ENCODE measurements at places on chromosomes 5 and 9.

DNA sequence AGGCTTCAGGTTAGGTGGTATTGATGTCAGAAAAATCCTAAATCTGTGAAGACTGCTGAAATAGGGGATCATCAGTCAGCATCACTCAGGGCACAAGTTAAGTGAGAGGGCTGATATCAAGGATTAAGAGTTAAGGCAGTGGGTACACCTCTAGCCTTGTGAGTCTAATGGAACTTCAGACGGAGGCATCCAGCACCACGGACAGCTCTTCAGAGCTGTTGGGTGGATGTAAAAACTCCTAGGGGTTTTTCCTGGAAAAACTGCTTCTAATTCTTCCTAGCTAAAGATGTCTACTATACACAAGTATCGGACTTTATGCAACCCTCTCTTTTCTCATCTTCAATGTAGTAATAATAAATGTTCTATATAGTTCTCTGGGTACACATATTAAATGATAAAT is 165.9 kb downstream of the SH3GL2 start:
- DNase-seq, result no peak

GRCh38 chr5:172683645-172684471 is 42.8 kb downstream of the NEURL1B start:
- DNase-seq, result no peak

GRCh38 chr5:96476654-96477053 is 43.6 kb upstream of the PCSK1 start:
- no peak for DNase-seq

GRCh38 chr5:87361031-87361445 is 51.7 kb downstream of the CCNH start:
- no peak for DNase-seq

- no peak for DNase-seq
Measured at GRCh38 chr9:114668146-114668545, 10.5 kb upstream of the TEX53 start.

DNA sequence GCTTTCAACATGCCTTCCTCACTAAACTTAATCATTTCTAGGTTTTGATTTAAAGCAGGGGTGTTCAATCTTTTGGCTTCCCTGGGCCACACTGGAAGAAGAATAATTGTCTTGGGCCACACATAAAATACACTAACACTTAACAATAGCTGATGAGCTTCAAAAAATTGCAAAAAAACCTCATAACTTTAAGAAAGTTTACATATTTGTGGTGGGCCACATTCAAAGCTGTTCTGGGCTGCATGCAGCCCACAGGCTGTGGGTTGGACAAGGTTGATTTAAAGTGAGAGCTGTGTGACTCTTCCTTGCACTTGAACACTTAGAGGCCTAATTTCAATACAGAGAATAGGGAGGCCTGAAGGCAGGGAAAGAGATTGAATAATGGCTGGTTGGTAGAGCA is 598.3 kb downstream of the EFNA5 start:
- DNase-seq, result no peak

- DNase-seq, result no peak
Measured at GRCh38 chr5:172798422-172799215, 27.6 kb upstream of the DUSP1 start.

- DNase-seq, result no peak
Measured at GRCh38 chr5:158389786-158390185, 530.8 kb upstream of the CLINT1 start.

DNA sequence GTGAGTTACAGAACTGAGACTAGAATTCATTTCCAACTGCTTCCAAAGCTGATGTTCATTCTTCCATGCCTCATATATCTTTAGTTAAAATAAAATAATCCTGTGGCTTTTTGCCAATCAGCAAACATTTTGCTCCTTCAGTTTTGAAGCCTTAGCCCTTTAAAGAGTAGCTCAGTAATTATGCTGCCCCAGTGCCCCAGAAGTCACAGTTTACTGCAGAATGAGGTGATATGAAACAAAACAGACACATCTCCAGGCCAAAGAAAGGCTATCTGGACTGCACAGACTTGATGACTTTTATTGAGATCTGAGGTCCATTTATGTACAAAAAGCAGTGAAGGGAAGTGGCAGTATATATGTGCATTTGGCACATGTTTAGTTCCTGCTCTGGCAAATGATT is 285.8 kb upstream of the ZNF462 start:
- DNase-seq, result no peak

All from SHP77 (cell line).